ENCODE measurements at places on chromosomes 1 and 21. TPM values are rescaled to one million over a fixed set of nuclear protein-coding genes. Genes with fewer than 3 reads are reported as not detected.

USP24 gene
- total RNA-seq = 40.7 TPM

DYRK3 gene
- total RNA-seq = 54.8 TPM

OPRD1 gene
- not detected for total RNA-seq

ZNF695 gene
- 1.2 TPM for total RNA-seq

RHCE gene
- 0.88 TPM for total RNA-seq

NHLH1 gene
- total RNA-seq = under 0.01 TPM

PDE9A gene
- total RNA-seq = not detected

ASTN1 gene
- total RNA-seq = under 0.01 TPM

HORMAD1 gene
- 0.59 TPM for total RNA-seq

SGIP1 gene
- 17.4 TPM for total RNA-seq

HES2 gene
- total RNA-seq = not detected

ITGB2 gene
- 15.2 TPM for total RNA-seq

DENND2D gene
- 4.7 TPM for total RNA-seq

GRHL3 gene
- not detected for total RNA-seq

SYPL2 gene
- 1.8 TPM for total RNA-seq

PRKAA2 gene
- total RNA-seq = 0.88 TPM

CTXND2 gene
- total RNA-seq = not detected

KRTAP12-2 gene
- total RNA-seq = not detected

OR2T2 gene
- not detected for total RNA-seq

ARHGEF16 gene
- total RNA-seq = not detected

SELL gene
- total RNA-seq = under 0.01 TPM

HMGCS2 gene
- not detected for total RNA-seq

KISS1 gene
- not detected for total RNA-seq

UAP1 gene
- 141 TPM for total RNA-seq

TSPAN1 gene
- 1.1 TPM for total RNA-seq

TMEM52 gene
- not detected for total RNA-seq

PAPPA2 gene
- 5.8 TPM for total RNA-seq

SPATA45 gene
- total RNA-seq = not detected
